ENCODE measurements at places on chromosomes 16 and 17.

GRCh38 chr16:66442502-66443268, 15.6 kb downstream of the BEAN1 start:
- no peak for DNase-seq

DNA sequence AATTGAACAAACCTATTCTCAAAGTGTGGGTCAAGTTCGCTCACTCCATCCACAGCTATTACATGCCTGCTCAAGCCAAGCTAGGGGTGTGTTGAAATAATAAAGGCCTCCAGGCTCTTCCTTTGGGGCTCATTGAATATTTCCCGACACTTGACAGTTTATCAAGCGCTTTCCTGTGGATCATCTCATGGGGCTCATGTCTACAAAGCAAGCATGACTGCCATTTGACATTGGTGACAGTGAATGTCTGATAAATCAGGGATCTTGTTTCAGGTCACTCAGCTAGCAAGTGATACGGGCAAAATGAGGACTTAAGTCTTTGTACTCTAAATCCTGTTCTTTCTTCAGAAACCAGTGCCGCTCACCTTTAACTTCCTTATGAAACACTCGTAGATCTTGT, 542.6 kb downstream of the TOX3 start:
- DNase-seq: no peak

GRCh38 chr17:43998552-43998951, 5.9 kb upstream of the NAGS start:
- DNase-seq: no peak

- no peak for DNase-seq
Measured at GRCh38 chr17:4513113-4514032, 14.7 kb downstream of the SPNS2 start.

GRCh38 chr16:85829171-85829719, 29.8 kb downstream of the COX4I1 start:
- DNase-seq: no peak

DNA sequence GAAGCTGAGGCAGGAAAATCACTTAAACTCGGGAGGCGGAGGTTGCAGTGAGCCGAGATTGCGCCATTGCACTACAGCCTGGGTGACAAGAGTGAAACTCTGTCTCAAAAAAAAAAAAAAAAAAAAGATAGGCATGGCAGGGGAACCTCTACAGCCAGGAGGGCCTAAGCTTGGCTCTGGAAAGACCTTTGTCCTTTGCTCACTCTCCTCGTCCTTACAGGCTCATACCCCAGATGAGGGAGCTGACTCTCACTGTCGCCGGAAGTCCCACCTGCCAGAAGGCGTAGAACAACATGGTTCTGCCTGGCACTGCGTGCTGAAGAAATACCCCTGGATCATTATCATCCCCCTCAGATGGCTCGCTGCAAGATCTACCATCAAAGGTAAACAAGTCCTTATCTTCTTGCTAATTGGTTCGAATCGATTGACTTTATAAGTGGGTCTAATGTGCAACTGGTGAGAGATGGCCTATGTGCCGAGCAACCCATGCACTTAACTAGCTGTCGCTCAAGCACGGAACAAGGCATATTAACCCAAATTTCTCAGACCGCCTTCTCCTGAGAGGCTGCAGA, 29.7 kb downstream of the RTN4RL1 start:
- no peak for DNase-seq

DNA sequence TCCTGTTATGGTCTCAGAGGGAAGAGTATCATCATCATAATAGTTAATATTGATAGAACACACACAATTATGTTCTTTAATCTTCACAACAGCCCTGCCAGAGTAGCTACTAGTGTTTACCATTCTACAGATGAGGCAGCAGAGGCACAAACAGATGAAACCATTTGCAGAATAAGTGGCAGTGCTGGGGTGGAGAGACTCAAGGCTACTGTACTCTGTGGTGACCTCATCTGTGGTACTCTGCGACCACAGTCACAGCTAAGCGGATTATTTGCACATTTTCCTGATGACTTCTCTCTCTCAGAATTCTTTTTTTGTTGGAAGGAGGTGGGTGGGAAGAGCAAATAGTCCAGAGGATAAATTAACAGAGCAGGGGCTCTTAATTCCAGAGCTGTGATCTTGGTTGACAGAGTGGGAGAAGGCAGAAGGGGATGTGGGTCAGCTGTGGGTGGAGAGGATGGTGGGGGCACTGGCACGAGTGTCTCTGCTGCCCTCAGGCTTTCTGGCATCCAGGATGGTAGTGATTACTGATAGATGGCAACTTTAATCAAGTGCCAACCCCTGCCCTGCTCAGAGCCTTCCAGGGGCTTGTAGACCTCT, 41.8 kb downstream of the MRM1 start:
- peak; percentile 29 for DNase-seq

Data from NCI-H69 (cell line).